ENCODE measurements at places on chromosomes 13 and 19. TPM values are rescaled to one million over a fixed set of nuclear protein-coding genes. Genes with fewer than 3 reads are reported as not detected.
A peak's percentile ranks its signal among the peaks of the same experiment; 100 is the strongest.

GRCh38 chr13:33111414-33112110, 95.3 kb downstream of the KL start:
- peak; percentile 52 for DNase-seq

The RFPL4A gene
- not detected for total RNA-seq

DNA sequence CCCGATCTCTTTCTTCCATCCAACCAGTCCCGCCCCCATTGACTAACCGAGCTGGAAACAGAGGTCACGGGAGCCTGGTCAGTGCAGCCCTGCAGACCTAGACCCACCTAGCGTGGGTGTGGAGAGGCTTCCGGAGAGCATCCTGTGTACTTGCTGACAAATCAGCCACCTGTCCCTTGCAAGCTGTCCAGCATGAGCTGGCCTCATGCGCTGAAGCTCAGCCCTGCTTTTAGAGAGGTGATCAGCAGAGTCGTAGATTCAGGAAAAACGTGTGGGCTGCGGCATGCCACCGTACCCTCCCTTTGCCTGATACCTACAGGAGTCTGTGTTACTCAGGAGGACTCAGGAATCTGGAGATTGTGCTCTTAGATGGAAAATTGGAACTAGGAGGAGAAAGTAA, 80.3 kb upstream of the UQCRFS1 start:
- DNase-seq = no peak

DNA sequence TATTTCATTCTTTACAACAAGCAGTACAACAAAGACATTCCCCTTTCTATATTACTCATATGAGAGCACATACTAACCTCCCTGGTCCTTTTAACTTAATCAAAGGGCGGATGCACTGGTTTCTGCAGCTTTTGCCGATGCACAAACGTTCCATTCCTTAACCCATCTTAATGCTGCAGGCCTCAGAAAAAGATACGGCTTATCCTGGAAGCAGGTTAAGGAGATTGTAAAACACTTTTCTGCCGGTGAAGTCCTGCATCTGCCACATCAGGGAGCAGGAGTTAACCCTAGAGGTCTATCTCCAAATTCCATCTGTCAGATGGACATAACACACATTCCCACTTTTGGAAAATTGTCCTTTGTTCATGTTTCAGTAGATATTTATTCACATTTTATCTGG, 11.5 kb upstream of the ZNF814 start:
- DNase-seq = no peak

DNA sequence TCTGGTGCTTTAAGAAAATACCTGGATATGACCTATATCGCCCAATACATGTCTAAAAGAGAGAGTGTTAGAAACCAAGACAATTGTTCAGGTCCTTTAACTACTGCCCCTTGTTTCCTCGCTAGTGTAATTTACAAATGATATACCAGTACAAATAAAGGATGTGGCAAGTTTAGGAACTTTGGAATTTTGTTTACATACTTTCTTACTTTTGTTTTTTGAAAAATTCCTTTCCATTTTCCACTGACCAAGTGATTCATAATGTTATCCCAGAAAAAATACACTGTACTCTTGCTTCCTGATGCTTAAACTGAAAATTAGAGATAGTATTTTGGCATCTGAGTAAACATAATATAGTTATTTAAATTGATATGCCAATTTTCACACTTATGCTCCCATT, 96.8 kb upstream of the CSNK1A1L start:
- DNase-seq = peak; percentile 5

DNA sequence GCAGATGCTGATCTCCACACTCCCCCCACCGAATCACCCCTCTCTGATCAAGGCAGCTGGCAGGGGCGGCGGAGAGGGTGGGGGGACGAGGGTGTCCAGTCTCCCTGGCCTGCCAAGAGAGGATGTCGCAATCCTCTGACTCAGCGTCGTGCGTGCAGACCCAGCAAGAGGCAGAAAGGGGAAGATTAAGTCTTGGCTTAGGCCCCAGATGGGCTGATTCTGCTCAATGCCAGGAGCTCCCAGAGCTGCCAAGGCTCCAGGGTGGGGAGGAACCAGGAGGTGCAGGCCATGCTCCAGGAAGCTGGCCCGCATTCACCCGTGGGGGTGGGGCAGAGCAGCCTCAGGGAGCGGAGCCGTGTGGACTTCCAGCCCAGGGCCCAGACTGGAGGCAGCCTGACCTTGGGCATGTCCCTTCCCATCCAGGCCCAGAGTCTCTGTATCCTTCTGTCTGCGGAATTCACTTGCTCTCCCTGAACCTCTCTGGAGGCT, 6.6 kb upstream of the BCL3 start:
- DNase-seq = peak; percentile 100

DNA sequence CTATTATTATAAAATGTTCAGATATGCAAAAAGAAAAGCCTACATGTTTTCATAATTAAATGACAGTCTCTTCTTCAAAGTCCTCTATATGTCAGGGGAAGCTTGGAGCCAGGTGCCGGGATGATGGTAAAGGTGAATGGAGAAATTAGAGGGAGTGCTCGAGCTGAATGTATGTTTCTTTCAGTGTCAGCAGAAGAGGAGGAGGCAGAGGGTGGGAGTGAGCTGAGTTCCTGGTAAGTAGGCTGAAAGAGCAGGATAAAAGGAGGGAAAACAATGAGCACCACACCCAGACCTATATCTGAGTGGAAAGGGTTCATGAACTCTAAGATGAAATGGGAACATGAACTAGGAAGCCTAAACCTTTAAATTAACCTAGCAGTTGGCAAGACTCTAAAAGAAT, 307.6 kb upstream of the NBEA start:
- no peak for DNase-seq
